ENCODE measurements at places on chromosomes 4 and X. TPM values are rescaled to one million over a fixed set of nuclear protein-coding genes. Genes with fewer than 3 reads are reported as not detected.

DNA sequence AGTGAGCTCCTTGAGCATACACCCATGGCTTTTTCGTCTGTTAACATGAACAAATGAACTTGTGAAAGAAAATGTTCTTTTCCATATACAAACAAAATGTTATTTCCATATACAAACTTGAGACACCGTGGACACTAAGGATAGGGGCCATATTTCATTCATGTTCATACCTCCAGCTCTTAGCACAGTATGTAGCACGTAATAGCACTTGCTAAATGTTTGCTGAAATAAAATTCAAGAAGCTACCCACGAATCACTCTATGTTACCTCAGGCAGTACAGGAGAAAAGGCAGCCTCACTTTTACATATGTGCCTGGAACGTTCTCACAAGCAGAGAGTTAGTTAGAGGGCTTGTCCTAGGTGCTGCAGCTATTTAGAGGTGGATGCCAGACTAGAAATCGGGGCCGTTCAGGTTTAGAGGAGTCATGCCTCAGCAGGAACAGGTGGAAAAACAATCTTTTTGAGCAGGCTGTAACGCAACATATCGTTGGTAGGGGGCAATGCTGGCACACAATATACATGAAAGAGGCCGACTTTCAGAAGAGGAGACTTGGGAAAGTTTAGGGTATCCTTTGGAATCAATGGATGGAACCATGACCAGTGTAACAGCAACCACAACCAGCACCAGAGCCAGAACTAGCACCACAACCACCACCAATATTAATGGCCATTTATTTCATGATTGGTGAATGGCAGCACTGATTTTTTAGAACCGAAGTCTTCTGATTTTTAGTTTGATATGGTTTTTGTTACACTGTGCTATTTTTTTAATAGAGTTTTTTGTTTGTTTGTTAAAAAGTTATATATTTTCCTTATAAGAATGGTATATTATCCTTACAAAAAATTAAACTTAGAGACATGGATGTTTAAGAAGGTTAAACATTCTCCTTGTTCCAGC is 14.8 kb upstream of the PAQR3 start:
- peak; percentile 54 for DNase-seq

DNA sequence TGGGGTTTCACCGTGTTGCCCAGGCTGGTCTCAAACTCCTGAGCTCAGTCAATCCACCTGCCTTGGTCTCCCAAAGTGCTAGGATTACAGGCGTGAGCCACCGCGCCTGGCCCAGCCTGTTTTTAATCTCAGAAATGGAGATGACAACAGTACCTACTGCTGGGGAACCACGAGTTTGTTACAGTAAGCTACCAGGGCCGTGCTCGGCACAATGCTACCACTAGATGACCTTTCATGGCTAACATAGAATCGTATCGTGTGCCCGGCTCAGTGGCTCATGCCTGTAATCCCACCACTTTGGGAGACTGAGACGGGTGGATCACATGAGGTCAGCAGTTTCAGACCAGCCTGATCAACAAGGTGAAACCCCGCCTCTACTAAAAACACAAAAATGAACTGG is 90.8 kb upstream of the SLC34A2 start:
- DNase-seq, result no peak

- no peak for DNase-seq
Observed at GRCh38 chr4:143514901-143515300, 1.4 kb downstream of the SMARCA5 start.

GRCh38 chr4:71639380-71639779 is 144.5 kb downstream of the GC start:
- DNase-seq, result no peak

GRCh38 chrX:155857561-155857960 is 23.6 kb upstream of the VAMP7 start:
- no peak for DNase-seq

- DNase-seq, result no peak
Observed at GRCh38 chr4:13721894-13722293, 94.4 kb upstream of the BOD1L1 start.

GRCh38 chr4:6575503-6576240 is 683 bp downstream of the MAN2B2 start:
- DNase-seq, result no peak

DNA sequence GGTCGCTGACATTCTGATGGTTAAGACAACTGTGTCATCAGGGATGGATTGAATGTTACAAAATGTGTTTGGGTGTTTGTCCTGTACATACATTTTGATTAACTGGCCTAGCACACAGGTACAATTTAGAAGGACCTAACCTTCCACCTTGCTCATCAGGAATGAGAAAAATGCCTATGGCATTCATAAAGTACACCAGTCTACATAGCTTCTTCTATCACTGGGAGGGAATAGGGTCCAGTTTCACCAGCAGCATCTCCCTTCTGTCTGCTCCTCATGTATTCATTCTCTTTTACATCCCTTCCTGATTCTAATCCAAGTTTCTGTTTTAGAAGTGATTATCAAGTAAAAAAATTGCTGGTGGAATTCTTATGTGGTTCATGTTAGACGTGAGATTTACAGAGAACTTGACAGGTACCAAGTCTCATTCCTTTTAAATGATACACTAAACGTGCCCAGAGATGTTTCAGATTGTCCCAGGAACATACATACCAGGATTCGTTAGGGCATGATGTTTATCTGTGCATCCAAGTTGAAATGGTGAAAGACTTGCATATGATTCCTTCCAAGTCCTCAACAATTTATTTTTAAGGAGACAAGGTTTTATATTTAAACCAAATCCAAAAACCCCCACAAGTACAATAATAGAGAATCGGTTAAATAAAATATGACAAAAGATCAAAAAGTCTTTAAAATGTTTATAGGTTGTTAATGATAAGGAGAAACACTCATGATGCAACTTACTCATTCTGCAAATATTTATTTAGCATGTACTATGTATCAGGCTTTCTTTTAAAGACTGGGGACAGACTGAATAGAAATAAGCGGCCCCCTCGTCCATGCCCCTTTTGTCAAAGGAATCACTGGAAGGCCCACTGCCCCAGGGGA is 359.1 kb downstream of the ZNF674 start:
- no peak for DNase-seq

DNA sequence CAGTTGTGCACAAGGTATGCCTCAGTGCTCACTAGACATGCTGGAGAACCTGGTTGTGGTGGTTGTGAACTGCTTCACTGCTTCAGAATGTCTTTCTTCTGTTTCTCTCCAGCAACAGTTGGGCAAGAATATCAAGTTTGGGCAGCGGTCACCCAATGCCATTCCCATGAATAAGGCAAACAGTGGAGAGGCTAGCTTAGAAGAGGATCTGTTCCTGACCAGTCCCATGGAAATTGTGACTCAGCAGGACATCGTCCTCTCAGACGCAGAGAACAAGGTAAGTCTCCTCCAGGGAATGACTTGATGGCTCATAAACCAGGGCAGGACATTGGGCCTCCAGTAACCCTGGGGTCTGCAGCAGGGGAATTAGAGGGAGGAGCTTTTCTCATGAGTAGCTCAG is 79.9 kb downstream of the AASDH start:
- no peak for DNase-seq

The RPL34 gene
- 6,291 TPM for polyA plus RNA-seq

The STBD1 gene
- polyA plus RNA-seq, result 2.5 TPM

The HSD17B13 gene
- polyA plus RNA-seq, result 0.05 TPM

The TMEM156 gene
- polyA plus RNA-seq, result 1.8 TPM

The RNF113A gene
- polyA plus RNA-seq, result 19.5 TPM

The SYP gene
- 0.92 TPM for polyA plus RNA-seq
